Thyroid gland (tissue), 4 donors: ENCODE measurements at places on chromosomes 7 and 10. TPM values are rescaled to one million over a fixed set of nuclear protein-coding genes. Genes with fewer than 3 reads are reported as not detected.
A peak's percentile ranks its signal among the peaks of the same experiment; 100 is the strongest.

DNA sequence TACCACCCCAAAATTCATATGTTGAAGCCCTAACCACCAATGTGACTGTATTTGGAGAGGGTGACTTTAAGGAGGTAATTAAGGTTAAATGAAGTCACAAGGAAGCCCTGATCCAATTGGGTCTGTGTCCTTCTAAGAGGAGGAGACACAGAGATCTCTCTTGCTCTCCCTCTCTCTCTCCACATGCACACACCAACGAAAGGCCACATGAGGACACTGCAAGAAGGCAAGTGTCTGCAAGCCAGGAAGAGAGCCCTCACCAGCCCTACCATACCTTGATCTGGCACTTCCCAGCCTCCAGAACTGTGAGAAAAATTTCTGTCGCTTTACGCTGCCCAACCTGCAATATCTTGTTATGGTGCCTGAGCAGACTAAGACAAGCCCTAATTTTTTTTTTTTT lies 56.0 kb upstream of the NEBL start:
- H3K27me3 ChIP-seq = no peaks in the 10 kb centered on the region
- DNase-seq = no peak
- no peak overlapping the region for H3K4me3 ChIP-seq
- no peaks in the 10 kb centered on the region for H3K4me1 ChIP-seq
- no peaks in the 10 kb centered on the region for H3K36me3 ChIP-seq

DNA sequence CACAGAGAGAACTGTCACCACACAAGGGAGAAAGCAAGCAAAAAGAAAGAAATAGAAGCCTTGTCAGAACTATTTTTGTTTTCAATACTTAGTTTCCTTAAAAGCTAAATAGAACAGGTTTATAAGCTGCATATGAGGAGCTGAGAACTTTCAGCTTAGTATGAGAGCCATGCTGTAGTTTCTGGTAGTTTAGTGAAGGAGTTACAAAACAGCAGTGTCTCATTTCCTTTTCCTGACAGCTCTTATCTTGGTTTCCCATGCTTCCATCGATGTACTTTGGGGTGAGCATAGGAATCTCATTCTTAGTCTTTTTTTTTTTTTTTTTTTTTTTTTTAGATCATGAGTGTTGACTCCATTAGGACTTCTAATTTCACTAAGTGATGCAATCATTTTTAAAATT lies 8.6 kb upstream of the CHRM2 start:
- no peaks in the 10 kb centered on the region for H3K27me3 ChIP-seq
- no peaks in the 10 kb centered on the region for H3K36me3 ChIP-seq
- H3K27ac ChIP-seq = no peak overlapping the region
- no peak for DNase-seq
- H3K4me1 ChIP-seq = no peaks in the 10 kb centered on the region

DNA sequence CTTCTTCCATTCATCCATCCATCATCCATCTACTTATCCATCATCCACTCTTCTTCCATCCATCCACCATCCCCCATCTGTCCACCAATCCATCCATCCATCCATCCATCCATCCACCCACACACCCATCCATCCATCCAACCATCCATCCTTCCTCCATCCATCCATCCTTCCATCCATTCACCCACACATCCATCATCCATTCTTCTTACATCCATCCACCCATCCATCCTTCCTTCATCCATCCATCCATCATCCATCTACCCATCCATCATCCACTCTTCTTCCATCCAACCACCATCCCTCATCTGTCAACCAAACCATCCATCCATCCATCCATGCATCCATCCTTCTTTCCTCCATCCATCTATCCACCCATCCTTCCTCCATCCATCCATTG lies 429.3 kb downstream of the DNAJB6 start:
- DNase-seq = no peak
- no peaks in the 10 kb centered on the region for H3K4me1 ChIP-seq
- H3K36me3 ChIP-seq = no peaks in the 10 kb centered on the region
- no peak overlapping the region for H3K4me3 ChIP-seq
- no peak overlapping the region for H3K27ac ChIP-seq

- peak overlapping the region; percentile 94 for H3K4me3 ChIP-seq
- H3K27ac ChIP-seq = peak overlapping the region; percentile 100
- no peaks in the 10 kb centered on the region for H3K27me3 ChIP-seq
Observed at GRCh38 chr10:92692697-92693533, 3.2 kb downstream of the HHEX start.

DNA sequence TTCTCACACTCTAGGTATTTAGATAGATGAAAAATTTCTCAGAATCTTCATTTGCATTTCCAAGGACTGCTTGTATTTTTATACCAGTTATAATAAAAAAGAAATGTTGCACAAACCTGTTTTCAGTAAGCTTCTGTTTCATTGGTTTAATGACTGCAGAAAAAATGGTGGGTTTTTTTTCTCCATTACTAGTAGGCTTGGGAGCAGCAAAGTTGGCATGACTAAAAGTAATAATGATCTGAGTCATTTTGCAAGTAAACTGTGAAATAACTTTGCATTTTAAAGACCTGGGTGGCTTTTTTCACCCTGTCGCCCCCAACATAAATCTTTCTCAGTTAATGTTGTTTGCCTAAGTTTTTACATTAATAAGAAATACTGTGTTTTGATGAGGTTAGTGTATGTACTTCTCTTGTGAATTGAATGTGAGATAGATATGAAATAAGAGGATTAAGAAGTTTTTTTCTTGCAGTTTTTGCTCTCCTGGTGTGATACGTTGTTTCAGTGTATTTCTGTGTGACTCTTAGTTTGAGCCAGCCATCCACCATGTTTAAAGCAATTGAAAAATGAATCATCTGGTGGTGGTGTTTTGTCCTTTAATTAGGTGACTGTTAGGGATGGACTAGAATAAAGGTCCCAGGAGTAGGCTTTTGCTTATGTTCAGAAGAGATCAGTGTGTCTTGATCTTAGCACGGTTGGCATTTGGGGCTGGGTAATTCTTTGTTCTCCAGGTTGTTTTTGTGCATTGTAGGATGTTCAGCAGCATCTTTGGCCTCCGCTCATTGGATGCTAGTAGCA lies 1.8 kb downstream of the GNAI1 start:
- no peak for DNase-seq
- no peak overlapping the region for H3K4me3 ChIP-seq
- no peaks in the 10 kb centered on the region for H3K27me3 ChIP-seq
- no peaks in the 10 kb centered on the region for H3K36me3 ChIP-seq
- H3K27ac ChIP-seq = peak overlapping the region; percentile 94
- peaks cover 17% of the 10 kb centered on the region for H3K4me1 ChIP-seq

The VIM gene
- 2,481 TPM for total RNA-seq

The GTF2IRD2 gene
- 20.3 TPM for total RNA-seq

The IMMP2L gene
- total RNA-seq = 27.5 TPM

The KAZALD1 gene
- total RNA-seq = 9.9 TPM

The ITIH2 gene
- total RNA-seq = not detected
